Adrenal gland (tissue), 19 donors: ENCODE measurements at places on chromosomes 7 and 10. TPM values are rescaled to one million over a fixed set of nuclear protein-coding genes. Genes with fewer than 3 reads are reported as not detected.

The METTL27 gene
- total RNA-seq = 2.8 TPM

GRCh38 chr10:37639200-37639599, 218.2 kb downstream of the ZNF248 start:
- no peak for DNase-seq

DNA sequence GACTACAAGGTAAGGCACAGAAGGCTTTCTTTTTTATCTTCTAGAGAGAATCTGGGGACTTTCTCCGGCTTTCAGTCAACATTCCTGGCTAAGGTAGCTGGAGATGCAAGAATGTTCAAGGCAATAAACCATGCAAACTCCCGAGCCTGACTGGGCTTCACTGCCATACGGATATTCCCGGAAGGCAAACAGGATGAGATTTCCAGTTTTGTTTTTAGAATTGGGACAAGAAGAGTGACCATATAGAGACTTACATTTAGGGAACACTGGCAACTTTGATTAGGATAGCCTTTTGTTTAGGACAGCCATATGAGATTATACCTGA, 269 bp downstream of the CALD1 start:
- DNase-seq = no peak

The OR2A14 gene
- not detected for total RNA-seq

GRCh38 chr7:98761225-98761624, 108.6 kb downstream of the TMEM130 start:
- peak; percentile 34 for DNase-seq

GRCh38 chr7:100208911-100209408, 10.8 kb upstream of the PVRIG start:
- no peak for DNase-seq

- DNase-seq = no peak
These were observed 45.2 kb upstream of the RELN start for GRCh38 chr7:104034679-104035078.
